Stimulated activated CD8-positive, alpha-beta memory T cell treated with anti-CD3 and anti-CD28 coated beads, Interleukin-4, amount 100 ng/mL, for 24 hours (primary cell): ENCODE measurements at places on chromosomes 2 and 18.

DNA sequence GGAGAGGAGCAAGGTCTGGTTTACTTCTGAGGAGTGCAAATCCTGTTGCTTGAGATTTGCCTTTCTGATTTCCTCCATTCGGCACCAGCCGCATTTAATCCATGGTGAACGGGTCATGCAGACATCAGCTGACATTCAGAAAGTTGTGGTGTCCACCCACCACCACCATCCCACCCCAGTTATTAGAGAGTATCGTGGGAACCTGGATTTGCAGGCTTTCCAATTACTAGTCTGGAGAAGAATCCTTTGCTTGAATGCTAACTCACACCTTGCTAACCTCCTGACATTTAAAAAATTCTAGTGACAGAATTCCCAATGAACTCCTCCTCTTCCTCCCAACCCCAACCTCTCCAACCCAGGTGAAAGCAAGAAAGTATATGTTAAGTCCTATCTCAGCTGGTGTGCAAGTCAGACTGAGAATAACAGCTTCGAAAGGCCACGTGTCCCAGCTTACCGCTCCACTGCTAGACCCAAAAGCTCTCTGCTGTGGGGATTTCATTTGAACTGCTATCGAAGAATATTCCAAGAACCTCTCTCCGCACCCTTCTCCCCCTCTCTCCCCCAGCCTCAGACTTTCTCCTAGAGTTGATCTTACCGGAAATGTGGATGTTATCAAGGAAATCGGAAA, 17.7 kb downstream of the BCL11A start:
- no peak for DNase-seq

DNA sequence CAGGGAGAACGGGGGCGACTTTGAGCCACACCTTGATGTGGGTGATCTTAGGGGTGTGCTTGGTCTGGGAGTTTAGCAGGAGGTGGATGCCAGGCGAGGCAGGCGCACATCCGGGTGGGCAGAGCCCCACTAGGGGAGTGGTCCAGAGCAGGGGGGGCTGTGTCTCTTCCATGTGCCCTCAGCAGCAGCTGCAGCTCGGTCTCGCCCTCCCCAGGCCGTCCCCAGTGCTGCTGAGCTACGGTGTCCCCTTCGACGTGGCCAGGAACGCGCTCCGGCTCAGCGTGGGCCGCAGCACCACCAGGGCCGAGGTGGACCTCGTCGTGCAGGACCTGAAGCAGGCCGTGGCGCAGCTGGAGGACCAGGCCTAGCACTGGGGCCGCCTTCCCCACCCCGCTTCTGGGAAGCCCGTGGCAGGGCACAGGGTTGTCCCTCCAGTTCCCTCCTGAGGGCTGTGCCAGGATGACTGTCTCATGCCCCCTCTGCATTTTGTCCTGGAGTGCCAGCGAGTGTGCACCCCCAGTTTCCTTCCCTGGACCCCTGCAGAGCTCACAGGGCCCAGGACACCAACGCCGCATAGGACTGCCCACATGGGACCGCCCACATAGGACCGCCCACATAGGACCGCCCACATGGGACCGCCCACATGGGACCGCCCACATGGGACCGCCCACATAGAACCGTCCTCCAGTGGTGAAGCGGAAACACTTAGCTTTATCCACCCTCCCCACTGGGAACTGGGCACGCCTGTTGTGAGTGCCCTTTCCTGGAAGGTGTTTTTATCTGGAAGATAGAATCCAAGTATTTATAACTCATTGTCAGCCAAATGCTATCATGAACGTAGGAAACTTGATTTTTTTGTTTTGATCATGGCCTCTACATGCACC, 1.9 kb upstream of the ESPNL start:
- no peak for DNase-seq

DNA sequence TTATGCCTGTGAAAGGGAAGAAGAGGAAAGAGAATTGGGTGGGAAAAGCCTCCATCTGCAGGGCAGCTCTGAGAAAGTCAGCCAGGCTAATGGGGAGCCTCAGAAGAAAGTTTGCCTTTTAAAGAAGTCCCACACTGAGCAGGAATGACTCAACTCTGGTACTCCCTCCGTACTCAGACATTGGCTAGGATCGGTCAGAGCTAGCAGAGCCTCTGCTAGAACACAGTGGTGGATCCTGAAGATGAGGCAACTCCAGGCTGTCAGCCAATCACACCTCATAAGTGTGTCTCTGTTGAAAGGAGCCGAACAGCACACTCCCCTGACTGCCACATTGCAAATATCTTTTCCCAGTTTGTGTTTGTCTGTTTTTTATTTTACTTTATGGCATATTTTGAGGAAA, 96.9 kb downstream of the HNRNPLL start:
- DNase-seq, result no peak

GRCh38 chr2:216340280-216340631, 32.0 kb downstream of the MARCHF4 start:
- no peak for DNase-seq

GRCh38 chr18:3466872-3467271, 16.9 kb downstream of the TGIF1 start:
- no peak for DNase-seq

GRCh38 chr2:8319219-8319618, 362.6 kb upstream of the ID2 start:
- DNase-seq, result no peak

- no peak for DNase-seq
Measured at GRCh38 chr2:46164529-46165301, 132.5 kb upstream of the EPAS1 start.

- DNase-seq, result no peak
Measured at GRCh38 chr2:42804338-42804737, 12.0 kb upstream of the HAAO start.

DNA sequence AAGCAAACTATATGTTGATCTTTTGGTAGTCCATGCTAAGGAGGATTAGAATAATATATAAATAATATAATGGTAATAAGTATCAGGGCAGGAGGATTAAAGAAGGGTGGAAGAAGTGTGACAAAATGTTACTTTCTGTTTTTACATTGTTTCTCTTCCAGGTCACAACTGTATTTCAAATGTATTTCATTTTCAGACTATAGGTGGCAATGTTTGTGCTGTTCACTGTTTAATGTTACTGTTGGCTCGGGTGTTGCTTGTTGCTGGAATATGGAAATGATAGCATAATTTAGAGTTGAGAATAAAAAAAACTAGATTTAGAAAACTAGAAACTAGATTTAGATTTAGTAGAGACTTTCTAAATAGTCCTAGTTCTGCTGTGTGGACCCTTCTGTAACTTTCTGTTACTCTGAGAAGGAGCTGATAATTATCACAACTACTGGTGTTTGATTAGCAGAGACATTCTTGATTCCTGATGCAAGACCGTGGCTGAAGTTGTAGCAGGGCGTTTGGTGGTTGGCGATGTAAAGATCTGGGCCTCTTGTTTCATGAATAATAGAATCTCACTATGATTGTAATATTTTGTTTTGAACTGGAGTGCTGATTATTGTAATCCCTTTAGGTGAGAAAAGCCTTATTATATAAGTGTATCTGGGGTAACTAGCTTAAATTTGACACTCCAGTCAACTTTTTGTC, 7.9 kb downstream of the NEDD4L start:
- DNase-seq, result no peak

DNA sequence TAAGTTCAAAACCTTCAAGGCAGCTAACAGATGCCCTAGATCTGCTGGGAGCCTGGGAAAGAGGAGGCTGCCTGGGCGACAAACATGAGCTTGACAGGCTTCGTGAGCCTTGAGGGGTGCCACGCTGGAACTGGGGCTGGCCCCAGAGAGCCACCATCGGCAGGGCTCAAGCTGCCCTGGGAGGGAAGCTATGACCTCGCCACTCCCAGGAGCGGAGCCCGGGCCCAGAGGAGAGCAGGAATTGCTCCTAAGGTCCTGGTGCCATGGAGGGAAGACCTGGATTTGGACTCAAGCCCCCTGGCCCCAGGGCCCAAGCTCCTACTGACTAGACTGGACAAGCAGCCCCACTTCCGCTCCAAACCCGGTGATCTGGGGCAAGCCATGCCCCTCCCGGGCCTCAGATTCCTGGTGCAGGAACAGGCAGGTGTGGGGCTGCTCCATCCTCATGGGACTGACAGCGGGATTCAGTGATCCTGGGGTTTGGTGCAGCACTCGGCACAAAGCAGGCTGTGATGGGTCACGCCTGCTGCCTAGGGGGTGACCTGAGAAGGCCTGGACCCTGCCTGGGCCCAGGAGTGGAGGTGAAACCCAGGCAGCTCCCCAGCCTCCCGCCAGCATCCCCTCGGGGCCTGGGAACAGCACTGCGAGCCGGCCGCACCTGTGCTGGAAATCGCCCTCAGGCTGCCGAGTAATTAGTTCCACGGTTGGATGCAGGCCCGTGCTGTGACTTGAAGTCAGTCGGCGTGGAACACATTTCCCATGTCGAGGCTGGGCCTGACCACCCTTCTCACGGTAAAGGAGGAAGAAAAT, 246.9 kb downstream of the NDUFA10 start:
- DNase-seq, result no peak

DNA sequence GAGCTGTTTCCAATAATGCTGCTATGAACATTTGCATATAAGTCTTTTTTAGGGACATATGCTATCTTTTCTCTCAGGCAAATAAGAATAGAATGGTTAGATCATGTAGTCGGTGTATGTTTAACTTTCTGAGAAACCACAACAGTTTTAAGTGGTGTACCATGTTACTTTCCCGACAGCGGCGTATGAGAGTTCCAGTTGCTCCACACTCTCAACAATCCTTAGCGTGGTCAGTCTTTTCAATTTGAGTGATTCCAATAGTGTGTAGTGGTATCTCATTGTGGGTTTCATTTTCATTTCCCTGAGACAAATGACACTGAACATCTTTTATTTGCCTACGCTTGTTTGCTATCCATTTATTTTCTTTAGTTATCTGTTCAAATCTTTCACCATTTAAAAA, 149.5 kb downstream of the ACOXL start:
- DNase-seq, result no peak

- no peak for DNase-seq
Measured at GRCh38 chr2:105814291-105814940, 69.7 kb downstream of the NCK2 start.

DNA sequence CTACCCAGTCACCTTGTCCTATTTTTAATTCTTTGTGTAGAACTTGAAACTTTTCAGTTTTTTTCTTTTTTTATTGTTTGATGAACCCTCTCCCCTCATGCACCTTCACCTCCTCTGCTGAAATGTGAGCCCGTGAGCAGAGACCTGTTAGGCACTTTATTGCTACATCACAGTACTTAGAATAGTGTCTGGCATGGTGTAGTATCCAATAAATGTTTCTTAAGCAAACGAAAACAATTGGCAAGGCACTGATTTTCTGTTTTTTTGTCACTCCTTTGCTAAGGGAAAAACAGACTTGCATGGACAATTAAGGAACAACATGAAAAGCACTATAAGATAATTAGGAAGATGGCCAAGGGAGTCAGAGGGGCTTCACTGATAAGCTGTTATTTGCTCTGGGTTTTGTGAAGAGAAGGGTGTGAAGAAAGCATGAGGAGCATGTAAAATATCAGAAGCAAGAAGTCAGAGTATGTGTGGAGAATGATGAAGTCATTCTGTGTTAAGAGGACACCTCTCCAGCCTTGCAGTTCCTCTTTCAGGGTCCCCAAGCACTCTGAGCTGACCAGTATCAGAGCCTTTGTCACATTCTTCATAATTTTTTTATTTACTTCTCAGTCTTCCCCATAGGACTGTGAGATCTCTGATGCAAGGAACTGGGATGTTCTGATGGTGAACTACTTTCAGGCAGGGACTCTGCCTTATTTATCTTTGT, 99.7 kb upstream of the CAVIN2 start:
- DNase-seq, result no peak

DNA sequence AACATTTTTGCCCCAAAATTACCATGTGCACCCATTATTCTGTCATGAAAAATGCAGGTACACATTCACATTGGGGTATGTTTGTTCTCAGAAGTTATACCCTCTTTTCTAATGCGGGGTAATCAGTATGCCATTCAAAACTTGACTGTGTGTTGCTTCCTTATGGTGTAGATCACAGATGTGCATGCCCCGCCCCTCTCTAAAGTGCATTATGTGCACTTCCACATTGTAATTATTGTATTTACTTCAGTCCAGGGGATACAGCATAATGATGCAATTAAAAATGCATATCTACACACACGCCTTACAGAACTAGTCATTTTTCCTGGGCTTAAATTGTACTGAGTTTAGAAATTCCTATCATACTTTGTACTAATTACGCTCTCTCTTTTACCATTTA, 48.8 kb downstream of the SLC9A2 start:
- no peak for DNase-seq

GRCh38 chr2:197075754-197076337, 149.3 kb upstream of the PGAP1 start:
- no peak for DNase-seq

DNA sequence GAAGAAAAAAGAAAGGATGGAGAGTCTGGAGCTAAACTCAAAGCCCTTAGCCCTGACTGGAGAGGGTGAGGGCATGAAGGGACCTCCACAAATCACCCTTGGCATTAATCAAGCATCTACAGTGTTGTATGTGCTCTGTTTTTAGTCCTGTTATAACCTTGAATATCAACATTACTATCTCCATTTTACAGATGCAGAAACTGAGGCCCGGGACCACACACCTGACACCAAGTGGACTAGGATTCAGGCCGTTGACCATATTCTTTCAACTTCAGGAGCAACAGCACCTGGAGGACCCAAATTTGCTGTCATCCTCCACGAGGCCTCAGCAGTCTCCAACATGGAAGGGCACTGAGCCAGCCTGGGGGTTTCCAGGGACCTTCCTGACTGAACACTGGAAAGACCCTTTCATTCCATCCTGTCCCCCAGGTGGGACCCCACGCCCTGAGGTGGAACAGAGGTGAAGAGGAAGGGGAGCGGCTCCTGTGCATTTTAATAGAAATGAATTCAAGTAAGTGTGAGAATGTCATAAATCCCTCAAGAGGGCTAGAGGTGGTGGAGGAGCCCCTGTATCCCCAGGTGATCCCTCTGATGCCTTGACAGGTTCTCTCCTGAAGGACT, 41.0 kb downstream of the SERTAD2 start:
- DNase-seq, result no peak

DNA sequence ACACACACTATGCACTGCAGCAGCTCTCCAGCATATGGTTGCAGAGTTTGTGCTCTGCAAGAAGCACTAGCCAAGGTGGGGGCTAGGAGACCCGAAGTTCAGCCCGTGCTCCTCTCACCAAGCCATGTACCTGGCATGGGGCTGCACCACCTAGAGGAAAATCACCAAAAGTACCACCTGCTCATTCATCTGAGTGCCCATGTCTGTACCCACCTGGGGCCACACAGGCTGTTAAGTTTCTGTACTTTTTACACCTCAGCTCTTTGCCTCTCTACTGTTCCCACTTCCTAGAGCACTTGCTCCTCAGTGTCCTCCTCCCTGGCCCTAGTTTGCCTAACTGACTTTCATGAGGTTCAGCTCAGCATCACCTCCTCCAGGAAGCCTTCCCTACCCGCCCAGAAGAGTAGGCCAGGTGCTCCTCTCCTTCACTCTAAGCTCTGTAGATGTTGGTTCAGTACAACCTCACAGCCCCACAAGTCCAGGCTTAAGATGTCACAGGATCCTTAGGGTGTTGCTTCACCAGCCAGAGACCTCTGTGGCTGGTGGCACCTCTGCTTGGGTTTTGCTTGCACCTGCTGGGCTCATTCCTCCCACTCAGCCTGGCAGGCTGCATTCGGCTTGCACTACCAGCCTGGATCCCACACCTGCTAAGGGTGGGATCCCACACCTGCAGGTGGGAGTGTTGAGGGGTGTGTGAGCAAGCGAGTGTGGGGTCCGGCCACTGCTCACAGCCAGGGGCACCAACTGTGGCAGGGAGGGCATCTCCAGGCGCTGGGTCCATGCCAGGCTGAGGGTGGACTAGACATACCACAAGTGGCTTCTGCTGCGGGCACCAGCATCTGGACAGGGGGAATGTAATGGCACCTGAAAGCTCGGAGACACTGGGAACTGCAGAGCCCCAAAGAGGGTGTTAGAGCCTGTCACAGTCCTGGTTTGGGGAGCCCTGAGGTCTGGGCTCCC, 10.2 kb upstream of the TFCP2L1 start:
- DNase-seq, result no peak
